ENCODE measurements at places on chromosomes 3 and 15.

GRCh38 chr3:194489736-194490612, 3.2 kb upstream of the ATP13A3 start:
- no peak for DNase-seq

DNA sequence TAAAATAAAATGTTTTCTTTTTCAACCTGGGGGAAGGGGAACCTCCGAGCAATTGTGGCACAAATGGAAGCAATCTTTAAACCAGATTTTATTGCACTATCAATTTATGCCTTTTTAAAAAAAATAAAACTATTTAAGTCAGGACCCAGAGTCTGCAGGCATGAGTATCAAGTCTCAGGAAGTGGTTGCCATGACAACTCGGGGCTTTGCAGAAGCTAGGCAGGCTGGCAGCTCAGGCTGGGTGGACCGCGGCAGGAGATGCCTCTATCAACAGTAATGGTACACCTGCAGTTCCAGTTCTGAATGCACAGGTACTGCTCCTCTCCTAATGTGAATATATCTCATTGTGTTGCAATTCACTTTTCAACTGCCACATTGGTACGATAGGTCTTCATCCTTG, 447.7 kb downstream of the GABRG3 start:
- no peak for DNase-seq

DNA sequence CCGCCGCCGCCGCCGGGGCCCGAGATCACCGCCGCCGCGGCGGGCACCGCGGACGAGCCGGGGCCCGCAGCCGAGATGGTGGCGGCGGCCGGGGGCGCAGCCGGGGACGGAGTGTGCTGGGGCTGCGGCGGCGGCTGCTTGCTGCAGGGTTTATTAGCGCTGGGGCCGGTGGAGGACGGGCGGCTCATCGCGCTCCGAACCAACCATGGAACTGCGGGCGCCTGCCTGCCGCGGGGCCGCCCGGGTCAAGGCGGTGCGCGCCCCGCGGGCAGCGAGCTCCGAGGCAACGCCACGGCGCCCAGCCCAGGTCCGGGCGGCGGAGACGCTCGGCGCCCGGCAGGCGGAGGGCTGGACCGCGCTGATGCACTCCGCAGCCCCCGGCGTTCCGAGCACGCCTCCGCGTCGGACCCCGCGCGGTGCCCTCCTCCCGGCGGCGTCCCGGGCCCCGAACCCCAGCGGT, 277 bp downstream of the SIAH2 start:
- DNase-seq, result no peak

DNA sequence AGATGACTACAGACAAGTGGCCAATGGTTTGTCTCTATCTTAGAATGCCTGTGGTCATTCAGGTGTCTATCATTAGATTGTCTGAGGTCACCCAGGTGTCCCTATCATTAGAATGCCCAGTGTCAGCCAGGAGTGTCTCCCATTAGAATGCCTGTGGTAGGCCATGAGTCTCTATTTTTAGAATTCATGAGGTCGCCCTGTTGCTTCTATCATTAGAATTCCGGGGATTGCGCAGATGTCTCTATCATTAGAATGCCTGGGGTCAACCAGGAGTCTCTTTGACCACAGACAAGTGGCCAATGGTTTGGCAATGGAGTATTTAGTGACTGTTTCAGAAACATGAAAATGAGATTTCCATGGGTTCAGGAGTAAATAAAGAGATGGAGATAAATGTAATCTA, 7.6 kb downstream of the RTP2 start:
- DNase-seq, result no peak

GRCh38 chr3:14497321-14497720, 42.8 kb downstream of the GRIP2 start:
- DNase-seq, result no peak

GRCh38 chr3:193857996-193858395, 265.0 kb downstream of the OPA1 start:
- no peak for DNase-seq

DNA sequence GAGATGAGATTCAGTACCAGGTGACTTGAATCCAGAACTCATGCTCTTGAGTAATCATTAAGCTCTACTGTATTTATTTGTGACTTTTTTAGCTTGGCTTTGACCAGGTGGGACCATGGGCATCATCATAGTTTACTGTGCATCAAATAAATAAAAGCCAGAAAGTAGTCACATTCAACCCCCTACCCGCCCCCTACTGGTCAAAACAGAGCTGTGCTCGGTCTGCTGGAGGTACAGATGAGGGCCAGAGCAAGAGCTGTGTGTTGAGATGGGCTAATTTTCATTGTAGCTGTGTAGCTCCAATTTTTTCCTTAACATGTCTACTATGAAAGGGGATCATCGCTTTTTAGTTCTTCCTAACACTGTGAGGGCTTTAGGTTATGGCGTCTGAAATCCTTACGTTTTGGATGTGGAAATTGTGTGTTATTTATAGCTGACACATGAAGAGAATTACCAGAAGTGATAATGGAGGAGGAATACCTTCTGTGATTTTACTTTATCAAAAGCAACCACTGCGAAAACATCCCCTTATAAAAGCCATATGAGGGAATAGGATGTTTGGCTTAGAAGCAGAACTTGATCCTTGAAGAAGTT, 375.1 kb downstream of the PTPRG start:
- DNase-seq, result no peak

- DNase-seq, result no peak
Measured at GRCh38 chr3:17238023-17238422, 353.3 kb downstream of the PLCL2 start.

DNA sequence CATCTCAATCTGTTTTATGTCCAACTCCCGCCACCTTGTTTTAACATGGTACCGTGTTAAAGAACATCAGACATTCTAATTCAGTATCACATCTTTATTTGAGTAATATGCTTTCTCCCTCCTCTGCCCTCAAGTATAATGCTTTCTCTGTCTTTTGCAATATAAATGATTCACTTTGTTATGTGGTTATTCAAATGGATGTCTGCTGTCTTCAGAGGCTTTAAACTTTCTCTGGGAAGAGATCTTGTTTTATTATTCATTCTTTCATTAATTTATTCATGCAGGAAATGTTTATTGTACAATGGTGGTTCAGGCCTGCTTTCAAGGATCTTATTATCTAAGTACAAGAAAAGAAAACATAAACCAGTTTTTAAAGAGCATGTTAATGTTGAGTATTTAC, 57.1 kb downstream of the RAP2B start:
- DNase-seq, result no peak

DNA sequence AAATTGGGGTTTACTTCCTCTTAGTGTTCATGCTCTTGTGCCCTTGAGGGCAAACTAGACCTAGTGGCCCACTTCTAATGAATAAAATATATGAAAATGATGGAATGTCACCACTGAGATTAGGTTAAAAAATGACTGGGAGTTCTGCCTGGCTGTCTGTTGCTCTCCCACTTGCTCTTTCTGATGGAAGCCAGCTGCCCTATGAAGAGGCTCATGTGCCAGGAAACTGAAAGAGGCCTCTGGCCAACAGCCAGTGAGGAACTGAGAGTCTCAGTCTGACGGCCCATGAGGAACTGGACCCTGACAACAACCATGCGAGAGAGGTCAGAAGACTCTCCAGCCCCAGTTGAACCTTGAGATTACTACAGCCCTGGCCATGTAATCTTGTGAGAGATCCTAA, 107.1 kb upstream of the FHIT start:
- DNase-seq, result no peak

- no peak for DNase-seq
Measured at GRCh38 chr15:57134071-57134605, 215.7 kb downstream of the TCF12 start.

DNA sequence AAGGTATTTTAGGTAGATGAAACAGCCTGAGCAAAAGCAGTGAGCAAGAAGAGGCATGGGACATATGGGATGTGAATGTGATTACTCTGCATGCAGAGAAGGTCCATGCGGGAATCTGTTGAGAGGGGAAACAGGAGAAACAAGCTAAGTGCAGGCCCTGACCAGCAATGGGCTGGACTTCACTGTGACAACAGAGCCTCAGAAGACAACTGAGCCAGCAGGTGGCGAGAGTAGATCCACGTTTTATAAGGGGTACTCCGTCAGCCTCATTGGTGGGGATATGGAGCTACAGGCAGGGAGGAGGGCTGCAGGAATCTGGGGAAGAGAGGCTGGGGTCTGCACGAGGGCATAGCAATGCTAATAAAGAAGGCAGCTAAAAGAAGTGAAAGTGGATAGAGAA, 405.9 kb upstream of the LMCD1 start:
- DNase-seq, result no peak

DNA sequence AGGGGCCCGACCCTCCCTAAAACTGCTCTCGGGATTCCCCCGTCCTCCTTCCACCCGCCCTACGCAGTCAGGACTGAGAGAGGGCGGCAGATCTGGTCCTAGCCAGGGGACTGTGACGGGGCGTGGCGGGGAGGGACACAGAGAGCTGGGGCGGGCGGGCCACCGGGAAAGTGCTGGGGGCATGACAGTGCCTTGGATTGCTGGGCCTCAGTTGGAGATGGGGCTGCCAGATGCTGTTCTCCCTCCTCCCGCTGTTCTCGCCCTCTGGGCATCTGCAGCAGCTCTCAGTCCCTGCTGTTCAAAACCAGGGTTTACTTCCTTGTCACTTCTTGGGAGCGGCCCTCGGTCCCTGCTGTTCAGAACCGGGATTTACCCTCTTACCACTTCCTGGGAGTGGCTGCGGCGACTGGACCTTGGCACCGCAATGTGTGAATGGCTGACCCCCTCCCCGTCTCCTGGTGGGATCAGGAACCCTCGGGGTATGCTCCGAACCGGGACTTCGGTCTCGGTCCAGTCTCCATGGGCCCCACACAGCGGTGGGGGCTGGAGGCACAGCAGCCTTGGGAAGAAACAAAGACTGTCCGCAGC, 1.8 kb upstream of the RPP25 start:
- DNase-seq, result no peak

DNA sequence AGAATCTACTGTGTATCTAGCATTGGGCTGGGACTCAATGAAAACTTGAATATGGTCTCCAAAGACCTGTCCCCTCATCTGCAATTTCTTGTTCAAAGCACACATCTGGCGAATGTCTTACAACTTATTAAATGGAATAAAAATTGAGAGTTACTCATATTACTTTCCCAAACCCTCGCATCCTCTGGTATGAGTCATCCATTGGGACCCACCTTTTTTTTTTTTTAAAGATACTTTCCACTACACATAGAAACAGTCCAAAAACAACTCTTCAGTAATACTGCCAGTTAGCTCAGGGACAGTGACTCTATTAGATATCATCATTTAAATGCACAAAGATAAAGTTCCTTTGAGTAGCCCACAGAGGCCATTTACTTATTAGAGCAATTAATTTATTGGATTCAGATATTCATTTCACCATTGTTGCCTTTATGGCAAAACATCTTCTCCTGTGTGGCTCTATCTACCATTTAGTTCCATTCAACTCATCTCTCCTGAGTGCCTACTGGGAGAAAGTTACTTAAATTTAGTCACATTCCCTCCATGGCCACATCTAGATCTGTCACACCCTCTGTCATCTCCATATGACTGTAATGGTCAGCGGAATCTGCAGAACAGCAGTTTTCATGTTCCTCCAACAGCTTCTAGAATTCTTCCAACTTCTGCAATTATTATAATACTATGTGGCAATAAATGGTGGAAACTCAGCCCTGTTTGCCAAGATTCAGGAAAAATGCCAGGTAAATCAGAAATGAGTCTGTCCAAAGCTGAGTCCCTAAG, 77.9 kb upstream of the ARHGEF3 start:
- DNase-seq, result no peak

DNA sequence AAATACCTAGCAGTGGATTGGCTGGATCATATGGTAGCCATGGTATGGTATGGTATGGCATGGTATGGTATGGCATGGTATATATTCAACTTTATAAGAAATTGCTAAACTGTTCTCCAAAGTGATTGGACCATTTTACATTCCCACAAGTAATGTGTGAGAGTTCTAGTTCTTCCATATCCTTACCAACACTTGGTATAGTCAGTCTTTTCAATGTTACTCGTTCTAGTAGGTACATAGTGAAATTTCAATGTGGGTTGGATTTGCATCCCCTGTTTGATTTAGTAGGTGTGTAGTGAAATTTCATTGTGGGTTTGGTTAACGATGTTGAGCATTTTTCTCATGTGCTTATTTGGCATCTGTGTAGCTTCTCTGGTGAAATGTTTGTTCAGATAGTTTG, 154.3 kb downstream of the ITPR1 start:
- no peak for DNase-seq

GRCh38 chr15:80114114-80114513, 38.7 kb upstream of the FAH start:
- no peak for DNase-seq

DNA sequence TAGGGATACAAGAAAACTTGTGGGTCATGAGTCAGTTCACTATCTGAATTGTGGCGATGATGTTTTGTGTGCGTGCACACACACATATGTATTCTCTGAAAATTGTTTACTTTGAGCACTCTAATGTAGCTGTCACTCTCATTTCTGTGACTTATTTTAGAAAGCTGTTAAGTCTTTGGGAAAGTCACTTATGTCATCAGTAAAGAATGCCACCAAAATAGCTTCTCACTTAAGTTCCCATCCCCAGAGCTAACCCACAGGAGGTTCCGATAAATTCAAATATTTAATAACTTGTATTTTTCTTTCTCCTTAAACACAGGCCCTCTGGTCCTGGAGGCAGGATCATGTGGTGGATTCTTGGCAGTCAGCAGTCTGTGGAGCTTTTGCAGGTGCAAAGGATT, 138.3 kb downstream of the LRIG1 start:
- DNase-seq, result no peak

GRCh38 chr3:160057331-160057730, 68.7 kb downstream of the IL12A start:
- DNase-seq, result no peak

DNA sequence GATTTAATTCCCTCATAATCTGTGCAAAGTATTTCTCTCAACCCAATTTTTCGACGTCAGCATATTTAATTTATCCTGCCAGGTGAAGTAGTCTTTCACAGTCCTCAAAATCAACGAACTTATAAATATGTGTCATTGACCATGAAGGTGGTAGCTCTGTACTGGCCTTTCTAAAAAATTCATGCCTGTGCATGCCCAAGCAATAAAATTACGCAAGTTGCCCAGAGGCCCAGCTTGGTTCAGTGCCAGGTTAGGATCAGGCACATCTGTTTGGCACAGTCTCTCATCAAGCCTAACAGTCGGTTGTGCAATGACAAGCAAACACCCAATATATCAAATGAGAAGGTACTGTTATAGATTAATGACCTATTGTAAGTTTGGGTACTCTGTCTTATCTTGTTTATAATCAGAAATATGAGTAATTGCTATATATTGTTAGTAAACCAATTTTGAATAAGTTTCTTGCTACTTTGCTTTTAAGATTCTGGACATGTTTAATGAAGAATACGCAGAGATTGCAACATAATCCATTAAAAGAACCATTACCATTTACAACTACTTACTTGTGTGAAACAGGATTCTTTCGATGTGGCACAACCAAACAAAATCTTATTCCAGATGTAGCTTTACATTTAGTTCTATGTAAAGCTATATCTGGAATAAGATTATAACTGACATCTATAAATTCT, 159.0 kb upstream of the IL12A start:
- no peak for DNase-seq

All from stimulated activated CD4-positive, alpha-beta T cell treated with anti-CD3 and anti-CD28 coated beads, Interleukin-4, amount 100 ng/mL, for 4 hours (primary cell).